Stimulated activated CD4-positive, alpha-beta T cell treated with anti-CD3 and anti-CD28 coated beads, Interleukin-1b, Interleukin-23, amount 100 ng/mL, for 1 hour (primary cell): ENCODE measurements at places on chromosomes 3 and 15.

DNA sequence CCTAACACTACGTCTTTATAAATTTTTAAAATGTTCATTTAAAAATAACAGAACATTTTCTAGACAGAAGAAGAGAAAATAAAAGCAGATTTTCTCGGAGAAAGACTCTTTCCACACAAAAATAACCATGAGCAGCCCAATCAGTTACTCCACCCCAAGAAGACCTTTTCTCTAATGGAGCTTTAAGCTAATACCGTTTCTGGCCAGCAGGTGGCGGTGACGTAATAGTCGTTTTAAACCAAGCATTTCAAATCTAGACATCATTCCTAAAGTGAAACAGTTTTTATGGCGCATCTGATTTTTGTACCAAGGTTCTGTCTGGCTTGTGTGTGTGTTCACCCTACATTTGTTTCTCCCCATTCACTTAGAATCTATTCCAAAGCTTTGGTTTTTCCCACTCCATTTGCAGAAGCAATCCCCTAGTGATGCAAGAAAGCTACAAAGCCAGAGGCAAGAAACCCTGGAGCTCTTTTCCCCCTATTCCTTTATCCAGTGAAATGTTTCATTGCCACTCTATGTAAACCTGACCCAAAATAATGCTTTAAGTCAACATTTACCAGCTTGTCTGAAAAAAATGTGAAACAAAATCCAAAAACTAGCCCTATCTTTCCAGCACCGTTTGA is 336.7 kb upstream of the IGF1R start:
- DNase-seq, result peak; percentile 55

DNA sequence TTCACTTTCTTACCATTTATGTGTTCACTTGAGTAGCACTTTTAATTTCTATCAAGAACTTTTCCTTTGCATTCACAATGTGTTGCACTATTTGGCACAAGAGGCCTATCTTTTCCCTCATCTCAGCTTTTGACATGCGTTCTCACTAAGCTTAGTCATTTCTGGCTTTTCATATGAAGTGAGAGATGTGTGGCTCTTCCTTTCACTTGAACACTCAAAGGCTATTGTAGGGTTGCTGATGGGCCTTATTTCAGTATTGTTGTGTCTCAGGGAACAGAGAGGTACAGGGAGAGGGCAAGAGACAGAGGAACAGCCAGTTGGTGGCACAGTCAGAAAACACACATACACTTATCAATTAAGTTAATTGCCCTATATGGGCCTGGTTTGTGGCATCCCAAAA is 127.4 kb upstream of the MLF1 start:
- no peak for DNase-seq

DNA sequence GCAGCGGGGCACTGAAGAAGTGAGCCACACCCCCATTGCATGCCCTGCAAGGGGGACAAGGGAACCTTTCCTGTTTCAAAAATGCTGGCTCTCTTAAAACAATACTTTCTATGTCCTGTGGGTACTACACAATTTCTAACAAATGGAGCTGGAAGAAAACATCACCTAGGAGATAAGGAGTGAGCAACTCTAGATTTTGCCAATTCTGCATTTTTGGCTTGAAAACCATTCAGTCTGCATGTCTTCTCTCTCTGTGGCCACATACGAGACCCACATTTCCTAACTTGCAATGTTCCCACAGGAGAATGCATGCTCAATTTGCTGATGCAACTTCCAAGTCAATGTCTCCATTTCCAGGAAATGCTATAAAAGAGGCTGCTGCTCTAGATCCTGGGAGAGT is 662.0 kb downstream of the SQOR start:
- no peak for DNase-seq

DNA sequence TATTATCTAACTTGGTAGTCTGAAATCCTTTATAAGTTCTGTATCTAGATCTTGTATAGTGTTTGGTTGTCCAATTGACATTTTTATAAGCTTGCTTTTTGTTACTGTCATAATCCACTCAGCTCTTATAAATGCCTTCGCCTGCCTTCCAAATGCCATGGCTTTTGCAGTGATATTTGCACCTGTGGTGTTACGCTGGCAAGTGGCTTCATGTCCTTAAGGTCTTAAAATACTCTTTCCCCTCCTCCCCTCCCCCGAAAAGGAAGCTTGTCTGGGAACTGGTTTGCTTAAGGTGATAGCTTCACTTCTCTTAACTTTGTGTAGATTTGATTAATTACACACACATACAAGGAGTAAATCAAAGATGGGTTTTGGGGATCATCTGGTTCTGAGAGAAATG is 62.0 kb downstream of the ABHD2 start:
- DNase-seq, result no peak

DNA sequence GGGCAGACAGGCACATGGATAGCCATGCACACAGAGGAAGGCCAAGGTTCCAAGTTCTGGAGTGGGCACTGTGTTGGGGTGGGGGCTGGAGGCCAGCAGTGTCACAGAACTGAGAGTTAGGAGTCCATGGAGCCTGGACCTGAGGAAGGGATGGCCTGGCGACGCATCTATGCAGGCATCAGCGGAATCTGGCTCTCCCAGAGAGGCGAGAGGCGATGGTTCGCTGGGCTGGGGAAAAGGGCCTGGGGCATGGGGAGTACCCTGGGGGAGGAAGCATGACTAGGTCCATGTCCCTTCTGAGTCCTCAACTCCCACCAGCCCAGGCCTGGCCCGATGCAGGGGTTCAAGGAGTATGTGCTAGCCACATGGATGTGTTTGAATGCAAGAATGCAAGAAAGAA is 192.8 kb upstream of the LINGO1 start:
- DNase-seq, result no peak

DNA sequence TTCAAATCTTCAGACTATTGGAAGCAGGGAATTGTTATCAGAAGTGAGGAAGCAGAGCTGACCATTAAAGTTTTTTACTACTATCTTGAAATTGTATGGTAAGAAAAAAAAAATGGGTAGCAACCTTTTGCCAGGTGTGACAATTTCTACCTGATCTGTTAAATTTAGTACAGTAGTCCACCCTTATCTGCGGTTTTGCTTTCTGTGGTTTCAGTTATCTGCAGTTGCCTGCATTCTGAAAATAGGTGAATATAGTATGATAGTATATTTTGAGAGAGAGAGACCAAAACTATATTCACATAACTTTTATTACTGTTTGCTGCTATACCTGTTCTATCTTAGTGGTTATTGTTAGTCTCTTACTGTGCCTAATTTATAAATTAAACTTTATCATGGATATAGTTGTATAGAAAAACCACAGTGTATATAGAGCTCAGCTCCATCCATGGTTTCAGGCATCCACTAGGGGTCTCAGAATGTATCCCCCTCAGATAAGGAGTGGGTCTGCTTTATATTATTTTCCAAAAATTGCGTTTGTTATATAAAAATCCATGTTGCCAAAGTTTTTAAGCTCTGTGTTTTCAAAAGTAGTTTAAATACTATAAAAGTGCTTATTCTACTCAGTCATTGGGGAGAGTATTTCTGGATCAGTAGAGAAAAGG is 69.9 kb downstream of the PTPRG start:
- no peak for DNase-seq

GRCh38 chr15:39344662-39345141 is 236.2 kb upstream of the THBS1 start:
- DNase-seq, result no peak

DNA sequence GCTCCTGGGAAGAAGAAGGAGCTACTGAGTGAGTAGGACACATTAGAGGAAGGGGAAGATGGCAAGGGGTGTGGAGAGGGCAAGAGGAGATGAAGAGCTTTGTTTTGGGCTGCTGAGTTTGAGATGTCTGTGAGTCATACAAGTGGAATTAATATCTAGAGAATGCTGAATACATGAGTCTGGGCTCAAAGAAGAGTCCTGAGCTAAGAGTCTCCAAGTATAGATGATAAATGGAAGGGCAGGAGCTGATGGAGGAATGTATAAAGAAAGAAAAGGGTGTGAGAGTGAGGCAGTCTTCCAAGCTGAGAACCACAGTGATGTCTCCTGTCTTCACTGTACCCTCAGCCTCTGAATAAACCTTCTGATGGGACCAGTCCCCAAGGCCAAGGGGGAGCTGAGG is 205.5 kb upstream of the MRPL3 start:
- no peak for DNase-seq

- no peak for DNase-seq
Observed at GRCh38 chr15:59694779-59695178, 5.7 kb upstream of the BNIP2 start.

GRCh38 chr3:134375582-134376384 is 1.5 kb upstream of the AMOTL2 start:
- DNase-seq, result no peak

- no peak for DNase-seq
Observed at GRCh38 chr15:92780843-92781242, 119.3 kb upstream of the CHD2 start.

DNA sequence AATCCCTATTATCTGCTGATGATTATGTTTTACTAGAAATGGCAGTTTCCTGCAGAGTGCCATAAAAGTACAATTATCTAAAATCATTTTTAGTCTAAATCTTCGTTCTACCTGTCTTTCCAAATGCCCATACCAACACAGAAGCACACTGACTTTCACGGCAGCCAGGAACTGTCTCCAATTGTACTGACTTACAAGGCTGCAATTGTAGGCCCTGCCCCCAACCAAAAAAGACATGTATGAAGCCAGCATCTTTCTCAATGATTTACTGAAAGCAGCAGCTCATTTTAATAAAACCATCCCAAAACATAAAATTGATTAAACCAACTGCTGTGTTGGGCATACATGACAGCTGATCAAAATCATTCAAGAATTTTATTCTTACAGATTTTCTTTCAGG is 119.0 kb downstream of the TBC1D5 start:
- no peak for DNase-seq

DNA sequence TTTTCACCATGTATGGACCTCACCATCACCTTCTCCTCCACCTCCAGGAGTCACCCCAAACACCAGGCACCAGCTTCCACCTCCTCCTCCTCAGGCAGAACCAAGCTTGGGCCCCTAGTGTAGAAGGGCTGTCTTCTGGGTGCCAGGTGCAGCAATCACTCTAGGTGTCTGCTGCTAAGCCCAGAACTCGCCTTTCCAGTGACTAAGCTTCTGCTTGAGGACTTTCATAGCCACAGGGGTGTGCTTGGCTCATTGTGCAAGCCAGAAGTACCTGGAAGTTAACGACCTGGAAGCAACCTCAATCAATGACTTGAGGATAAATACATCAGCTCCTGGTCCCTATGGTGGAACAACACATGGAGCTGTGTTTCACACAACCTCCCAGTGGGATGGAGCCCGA is 49.8 kb upstream of the PXYLP1 start:
- DNase-seq, result no peak

GRCh38 chr15:40092256-40092978 is 16.3 kb downstream of the BMF start:
- no peak for DNase-seq

GRCh38 chr3:34267088-34267487 is 468.7 kb downstream of the PDCD6IP start:
- no peak for DNase-seq

- DNase-seq, result no peak
Observed at GRCh38 chr3:50536471-50537180, 30.9 kb downstream of the C3orf18 start.

DNA sequence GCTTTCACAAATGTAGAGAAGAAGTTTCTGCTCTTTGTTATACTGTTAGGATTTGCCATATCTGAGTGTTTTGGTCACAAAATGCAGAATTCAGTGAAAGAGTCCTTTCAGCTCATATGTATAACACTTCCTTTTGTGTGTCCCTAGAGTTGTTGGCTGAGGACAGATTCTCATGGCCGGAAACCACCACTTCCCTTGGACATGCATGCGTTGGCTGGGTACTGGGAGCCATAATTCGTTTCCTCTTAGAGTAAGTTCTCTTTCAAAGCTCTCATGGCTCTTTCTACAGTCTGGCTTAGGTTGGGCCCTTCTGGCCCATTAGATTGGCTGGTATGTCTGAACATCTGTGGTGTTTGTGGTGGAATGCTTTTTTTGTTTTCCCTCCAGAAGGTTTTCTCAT is 298.5 kb downstream of the DIPK2A start:
- DNase-seq, result no peak

GRCh38 chr3:119613201-119613600 is 15.5 kb downstream of the PLA1A start:
- DNase-seq, result no peak

DNA sequence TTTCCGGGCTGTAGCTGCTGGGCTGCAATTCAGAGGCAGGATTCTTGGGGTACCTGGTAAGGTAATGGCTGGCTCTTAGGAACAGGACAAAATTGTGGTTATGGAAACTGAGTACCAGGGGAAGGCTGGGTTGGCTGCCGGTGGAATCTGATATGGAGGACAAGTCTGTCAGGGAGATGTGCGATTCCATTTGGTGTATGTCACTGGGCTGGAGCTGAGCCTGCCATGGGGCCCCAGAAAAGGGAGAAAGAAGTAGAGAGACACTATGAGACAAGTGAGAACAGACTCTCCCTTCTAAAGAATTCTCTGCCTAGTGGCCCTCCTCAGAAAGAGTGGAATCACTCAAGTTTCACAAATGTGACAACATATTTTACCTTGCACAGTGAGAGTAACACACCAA is 368.2 kb upstream of the ROPN1 start:
- no peak for DNase-seq

GRCh38 chr3:65830948-65831732 is 207.6 kb downstream of the MAGI1 start:
- no peak for DNase-seq

DNA sequence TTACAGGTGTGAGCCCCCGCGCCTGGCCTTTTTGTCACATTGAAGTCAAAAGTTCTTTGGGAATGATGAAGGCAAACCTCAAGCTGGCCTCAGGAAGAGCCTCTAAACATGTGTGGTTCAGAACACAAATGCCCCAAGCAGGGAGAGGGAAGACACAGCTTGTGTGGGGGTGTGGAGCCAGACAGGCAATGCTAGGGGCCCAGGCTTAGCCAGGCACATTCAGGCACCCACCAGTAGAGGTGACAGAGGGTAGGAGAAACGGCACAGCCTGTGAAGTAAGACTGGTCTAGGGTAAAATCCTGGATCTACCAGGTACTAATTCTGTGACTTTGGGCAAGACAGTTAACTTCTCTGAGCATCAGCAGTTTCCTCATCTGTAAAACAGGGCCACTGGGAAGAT is 3.5 kb downstream of the HDC start:
- no peak for DNase-seq

DNA sequence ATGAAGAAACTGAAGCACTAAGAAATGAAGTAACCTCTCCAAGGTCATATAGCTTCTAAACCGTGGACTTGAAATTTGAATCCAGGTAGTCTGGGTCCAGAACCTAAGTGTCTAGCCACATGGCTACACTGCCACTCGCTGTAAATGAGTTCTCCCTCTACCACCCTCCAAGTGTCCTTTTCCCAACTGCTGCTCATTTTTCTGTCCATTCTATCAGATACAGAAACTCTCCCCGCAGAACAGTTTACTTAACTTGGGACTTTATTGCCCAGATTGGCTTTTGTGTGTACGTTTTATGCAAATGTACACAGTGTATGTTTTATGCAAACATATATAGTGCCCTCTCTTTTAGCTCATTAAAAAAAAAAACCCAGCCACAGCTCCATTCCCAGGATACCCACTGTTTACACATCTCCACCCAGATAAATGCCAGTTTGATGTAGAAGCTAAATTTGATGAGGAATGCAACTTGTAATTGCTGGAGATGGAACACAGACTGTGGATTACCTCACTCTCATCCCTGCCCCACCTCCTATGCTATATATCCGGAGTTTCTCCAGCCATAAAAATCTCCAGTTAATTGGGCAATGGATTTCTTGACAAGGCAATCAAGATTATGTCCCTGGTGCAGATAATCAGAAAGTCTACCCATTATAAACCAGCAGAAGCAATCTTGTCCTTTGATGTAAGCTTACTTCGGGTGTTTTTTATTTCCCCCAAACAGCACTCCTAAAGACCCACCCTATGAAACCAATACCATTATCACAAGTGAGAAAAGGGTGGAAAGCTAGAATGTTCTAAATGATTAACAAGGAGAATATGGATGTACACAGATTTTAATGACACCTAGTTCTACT is 42.0 kb downstream of the THBS1 start:
- no peak for DNase-seq
